ENCODE measurements at places on chromosomes 7 and 10.

DNA sequence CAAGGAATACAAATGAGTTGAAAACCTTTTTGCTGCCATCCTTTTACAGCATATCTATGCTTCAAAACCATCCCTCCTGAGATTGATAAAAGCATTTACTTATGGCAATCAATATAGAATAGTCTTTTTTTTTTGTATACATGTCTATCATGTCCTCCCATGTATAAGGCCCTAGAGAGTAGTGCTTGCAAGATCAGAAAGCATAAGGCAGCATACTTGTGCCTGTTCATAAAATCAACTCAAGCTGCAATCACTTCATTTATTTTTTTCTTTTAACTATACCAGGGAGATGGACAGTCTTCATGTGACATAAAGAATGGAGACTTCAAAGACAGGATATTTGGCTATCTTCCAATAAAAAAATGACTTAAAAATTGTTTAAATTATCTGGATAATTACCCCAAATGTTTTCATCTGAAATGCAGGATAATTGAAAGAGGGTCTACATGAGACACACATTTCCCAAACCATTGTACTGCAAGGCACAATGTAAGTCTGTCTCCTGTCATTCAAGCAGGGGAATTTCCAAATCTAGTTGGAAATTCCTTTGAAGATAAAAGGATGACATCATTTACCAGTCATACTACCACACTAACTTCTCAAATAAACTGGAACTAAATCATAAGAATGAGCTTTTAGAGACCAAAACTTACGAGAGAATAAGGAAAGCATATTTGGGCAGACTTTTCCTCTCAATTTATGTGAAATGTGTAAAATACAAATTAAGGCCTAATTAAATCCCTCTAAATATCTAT lies 22.5 kb downstream of the LRRN3 start:
- DNase-seq: no peak

GRCh38 chr7:100539436-100540006 lies 518 bp downstream of the AGFG2 start:
- no peak for DNase-seq

GRCh38 chr7:100167912-100168323 lies 499 bp downstream of the GAL3ST4 start:
- DNase-seq: no peak

GRCh38 chr10:59283456-59284091 lies 78.8 kb downstream of the FAM13C start:
- DNase-seq: no peak

- no peak for DNase-seq
Observed at GRCh38 chr7:114356133-114356532, 58.5 kb upstream of the FOXP2 start.

DNA sequence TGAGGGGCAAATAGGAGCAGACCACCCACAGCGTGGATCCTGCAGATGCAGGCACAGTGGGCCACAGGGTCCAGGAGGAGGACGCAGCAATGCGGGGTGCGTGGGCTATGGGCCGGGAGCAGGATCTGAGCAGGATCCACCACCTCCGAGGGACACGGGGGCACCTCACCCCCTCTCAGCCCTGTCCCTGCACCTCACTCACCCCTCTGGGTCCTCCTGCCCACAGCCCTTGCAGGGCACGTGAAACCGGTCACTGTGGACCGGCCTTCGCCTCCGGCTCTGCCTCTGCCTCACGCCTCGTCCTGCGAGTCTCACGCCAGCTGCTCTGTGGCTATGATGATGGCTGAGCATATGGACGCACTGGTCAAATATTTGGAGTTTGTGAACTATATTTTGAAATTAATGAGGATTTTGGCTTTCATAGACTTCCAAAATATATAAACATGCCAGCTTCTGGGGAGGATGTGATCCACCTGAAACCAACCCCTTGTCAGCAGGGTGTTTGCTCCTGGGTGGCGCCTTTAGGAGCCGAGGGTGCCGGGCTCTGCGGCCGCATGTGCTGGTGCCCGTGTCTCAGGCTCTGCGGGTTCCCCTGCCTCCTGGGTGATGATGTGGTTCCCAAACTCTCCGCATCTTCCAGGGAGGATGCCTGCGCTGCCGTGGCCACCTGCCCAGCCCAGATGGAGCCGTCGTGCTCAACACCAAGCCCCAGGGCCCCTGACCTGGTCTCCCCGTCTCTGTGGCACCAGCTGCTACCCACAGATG lies 11.3 kb upstream of the ADGRA1 start:
- no peak for DNase-seq

GRCh38 chr10:112261281-112261822 lies 21.8 kb upstream of the TECTB start:
- no peak for DNase-seq

GRCh38 chr7:36957620-36958019 lies 233.3 kb upstream of the AOAH start:
- DNase-seq: no peak

DNA sequence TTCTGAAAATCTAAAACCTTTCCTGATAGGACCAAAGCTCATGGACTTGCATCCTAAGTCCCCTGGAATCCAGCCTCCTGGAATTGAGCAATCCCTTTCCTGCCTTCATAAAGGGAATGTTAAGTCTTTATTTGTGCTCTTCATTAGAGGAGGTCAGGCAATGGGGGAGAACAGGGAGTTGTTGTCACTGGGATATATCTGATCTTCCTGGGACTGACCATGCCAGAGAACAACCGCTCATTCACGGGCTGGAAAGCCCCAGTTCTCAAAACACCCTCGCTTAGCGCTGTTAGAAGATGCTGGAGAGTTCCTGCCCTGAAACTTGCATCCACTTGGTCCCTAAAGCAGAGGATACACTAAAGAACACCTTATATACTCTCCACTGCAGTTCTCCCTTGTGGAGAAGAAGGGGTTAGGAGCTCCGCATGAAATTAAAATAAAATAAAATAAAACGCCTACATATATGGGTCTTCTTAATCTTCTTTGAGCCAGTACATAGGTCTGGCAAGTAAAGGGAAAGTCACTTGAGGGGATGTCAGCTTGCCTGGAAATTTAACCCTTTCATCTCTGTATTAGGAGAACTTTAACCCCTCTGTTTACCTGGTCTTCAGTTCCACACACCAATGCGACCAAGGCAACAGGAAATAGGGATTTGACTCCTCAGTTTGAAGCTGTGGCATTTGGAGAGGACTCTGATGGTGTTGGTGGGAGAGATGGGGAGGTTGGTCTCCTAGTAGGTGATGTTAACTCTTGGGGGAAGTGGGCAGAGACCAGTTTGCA lies 1.2 kb downstream of the SORCS1 start:
- no peak for DNase-seq

DNA sequence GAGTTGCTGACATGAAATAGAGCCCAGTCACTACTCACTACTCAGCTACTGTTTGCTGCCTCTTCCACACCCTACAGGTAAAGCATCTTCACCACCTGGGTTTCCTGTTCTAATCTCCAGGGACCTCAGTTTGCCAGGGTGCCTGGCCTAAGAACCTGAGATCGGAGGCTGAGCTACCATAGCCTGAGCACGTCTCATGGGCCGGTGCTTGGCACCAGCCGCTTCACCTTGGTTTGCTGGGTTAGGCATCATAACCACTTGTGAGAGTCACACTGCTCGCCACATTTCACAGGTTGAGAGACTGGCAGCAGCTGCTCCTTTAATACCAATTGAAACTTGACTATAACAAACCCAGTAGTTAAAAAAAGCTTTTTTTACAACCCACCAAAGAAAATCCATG lies 75.1 kb downstream of the EMX2 start:
- no peak for DNase-seq

- no peak for DNase-seq
Observed at GRCh38 chr10:105328503-105329133, 687.5 kb downstream of the SORCS3 start.

DNA sequence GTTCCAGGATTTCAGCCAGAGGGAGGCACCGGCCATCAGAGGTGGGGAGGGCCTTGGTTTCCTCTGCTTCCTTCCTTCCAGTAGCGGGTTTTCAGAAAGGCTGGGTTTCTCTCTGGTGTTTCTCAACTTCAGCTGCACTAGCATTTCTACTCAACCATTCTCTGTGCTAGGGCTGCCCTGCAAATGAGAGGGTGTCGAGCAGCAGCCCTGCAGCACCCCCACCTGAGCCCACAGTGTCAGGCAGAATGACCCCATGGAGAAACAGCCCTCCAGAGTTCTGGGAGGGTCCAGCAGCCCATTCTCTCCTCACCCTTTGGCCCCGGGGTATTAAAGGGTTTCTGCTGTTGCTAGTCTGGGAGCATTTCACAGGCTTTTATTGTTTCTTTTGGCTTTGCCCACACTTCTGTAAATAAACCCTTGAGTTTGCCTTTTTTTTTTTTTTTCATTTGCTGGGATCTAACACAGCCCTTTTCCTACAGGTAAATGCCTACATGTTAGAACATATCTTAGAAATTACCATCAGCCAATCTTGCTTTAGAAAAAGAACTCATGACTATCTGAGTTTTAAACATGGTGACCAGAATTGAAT lies 151.5 kb upstream of the VIPR2 start:
- no peak for DNase-seq

- DNase-seq: no peak
Observed at GRCh38 chr10:129041916-129042315, 425.1 kb upstream of the MGMT start.

DNA sequence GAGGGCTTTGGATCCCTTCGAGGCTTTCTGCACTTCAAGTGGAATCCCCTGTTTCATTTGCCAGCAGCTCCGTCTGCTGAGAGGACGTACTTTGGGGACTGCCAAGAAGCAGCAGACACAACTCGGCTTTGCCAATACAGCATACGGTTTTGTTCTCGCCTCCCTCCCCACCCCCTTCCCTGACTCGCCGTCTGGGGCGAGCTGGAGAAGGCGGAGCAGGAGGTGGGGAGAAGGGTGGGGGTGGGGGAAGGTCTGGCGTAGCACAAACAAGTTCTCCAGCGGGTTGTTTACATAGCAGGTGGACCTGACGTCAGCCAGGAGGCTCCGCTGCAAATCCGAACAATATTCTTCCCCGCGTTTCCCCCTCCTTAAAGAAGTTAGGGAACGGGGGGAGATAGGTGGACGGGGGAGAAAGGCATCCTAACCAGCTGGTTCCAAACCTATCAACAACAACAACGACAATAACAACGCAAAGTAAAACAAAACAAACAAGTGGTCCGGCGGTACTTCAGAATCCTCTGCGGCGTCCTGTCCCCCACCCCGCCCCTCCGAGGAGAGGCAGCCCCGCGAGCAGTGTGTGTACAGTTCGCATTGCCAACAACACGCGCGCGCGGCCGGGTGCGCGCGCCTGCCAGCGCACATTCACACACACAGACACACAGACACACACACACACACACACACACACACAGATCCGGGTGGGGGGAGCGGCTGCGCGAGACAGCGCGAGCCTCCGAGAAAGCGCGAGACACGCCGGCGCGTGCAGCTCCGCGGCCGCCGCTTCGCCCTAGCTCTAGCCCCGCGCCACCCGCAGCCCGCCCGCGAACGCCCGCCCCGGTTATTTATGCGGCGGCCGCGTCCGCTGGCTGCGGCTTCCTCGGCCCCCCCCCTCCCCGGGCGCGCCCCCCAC lies 167.0 kb upstream of the PPP1R3A start:
- no peak for DNase-seq

- no peak for DNase-seq
Observed at GRCh38 chr10:69801434-69802315, at the start of gene COL13A1. TSS of gene COL13A1 (plus strand) at chr10:69801906. CDS start at chr10:69802424, 518 bp downstream.

GRCh38 chr7:134562136-134562535 lies 13.2 kb downstream of the AKR1B15 start:
- no peak for DNase-seq

GRCh38 chr7:141704112-141704511 lies 2.1 kb upstream of the DENND11 start:
- no peak for DNase-seq

DNA sequence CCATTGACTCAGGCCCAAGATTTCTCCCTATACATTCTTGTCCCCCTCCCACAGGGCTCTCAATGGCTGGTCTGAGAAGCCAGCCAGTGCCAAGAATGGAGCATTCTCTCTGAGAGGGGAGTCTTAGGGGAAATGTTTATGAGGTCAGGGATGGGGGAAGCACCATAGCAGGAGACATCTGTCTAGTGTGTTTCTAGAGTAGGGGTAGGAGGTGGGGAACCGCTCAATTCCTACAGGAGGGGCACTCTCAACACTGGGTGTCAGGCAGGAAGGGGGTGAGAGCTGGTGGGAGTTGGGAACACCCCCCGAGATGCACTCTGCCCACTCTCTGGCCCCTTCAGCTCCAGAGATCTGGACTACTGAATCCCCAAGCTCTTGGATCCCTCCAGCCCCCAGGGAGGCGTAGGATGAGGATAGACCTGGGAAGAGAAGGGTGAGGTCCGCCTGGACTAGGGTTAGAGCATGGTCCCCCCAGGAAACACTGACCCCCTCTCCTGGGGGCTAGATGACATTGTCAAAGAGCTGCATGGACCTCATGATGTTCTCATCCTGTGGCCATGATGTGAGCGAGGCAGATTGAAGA lies 8.7 kb upstream of the OGA start:
- DNase-seq: no peak

DNA sequence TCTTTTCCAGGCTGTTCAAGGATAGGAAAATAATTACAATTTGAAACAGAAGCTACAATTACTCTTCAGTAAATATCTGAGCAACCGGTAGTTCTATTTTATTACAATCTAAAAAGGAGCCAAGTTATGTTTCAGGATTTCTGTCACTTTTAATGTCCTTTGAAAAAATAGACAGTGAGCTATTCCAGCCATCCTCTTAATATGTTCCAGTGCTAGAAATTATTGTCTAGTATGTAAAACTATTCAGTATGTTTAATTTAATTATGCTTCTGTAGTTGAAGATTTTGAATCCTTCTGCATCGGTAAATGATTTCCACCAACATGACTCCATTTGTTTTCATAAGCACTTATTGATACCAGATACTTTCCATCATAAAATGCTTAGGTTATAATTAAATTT lies 129.6 kb upstream of the SEMA3D start:
- DNase-seq: no peak

DNA sequence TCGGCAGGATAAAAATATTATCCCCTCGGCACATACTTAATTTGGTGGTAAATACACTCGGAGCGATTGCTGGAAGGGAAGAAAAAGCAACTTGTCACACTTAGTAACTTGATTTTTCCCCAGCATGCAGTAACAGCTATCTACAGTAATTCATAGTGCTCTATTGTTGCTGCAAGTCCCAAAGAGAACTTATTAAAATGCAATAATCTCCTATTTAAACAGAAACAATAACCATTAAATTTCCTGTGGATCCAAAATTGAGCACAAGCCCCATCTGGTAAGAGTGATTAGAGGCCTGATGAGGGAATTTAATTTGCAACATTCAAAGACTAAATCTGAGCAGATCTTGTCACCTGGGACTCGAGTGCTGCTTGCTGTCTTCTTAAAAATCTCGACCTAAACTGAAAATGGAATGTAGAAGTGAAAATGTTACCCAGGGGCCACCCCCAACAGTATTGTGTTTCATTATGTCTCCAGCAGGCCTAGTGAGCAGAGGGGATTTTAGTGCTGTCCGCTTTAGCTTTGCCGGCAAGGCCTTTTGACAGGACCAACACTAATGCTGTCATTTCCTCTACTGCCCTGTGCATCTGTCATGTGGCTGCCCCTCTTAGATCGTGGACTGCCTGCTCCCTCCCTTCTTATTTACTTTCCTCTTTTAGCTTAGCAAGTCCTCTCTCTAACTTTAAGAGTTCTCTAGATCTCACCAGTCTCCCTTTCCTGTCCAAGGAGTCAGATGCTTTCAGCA lies 639.7 kb downstream of the AUTS2 start:
- DNase-seq: no peak
